ENCODE measurements at places on chromosomes 3 and 15. TPM values are rescaled to one million over a fixed set of nuclear protein-coding genes. Genes with fewer than 3 reads are reported as not detected.

DNA sequence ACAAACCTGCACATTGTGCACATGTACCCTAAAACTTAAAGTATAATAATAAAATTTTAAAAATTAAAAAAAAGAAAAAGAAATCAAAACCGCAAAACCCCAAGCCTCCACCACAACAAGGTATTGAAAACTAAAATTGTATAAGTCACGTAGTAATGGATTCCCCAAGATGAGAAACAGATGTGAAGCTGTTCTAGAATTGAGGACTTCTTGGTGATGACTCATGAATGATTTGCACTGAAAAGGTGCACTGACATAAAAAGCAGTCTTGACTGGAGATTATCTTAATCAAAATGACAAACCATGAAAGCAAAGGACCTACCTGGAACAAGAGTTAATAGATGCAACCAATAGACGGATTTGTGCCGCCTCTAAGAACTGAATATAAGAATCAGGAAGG, 225.8 kb downstream of the MYRIP start:
- DNase-seq, result no peak

DNA sequence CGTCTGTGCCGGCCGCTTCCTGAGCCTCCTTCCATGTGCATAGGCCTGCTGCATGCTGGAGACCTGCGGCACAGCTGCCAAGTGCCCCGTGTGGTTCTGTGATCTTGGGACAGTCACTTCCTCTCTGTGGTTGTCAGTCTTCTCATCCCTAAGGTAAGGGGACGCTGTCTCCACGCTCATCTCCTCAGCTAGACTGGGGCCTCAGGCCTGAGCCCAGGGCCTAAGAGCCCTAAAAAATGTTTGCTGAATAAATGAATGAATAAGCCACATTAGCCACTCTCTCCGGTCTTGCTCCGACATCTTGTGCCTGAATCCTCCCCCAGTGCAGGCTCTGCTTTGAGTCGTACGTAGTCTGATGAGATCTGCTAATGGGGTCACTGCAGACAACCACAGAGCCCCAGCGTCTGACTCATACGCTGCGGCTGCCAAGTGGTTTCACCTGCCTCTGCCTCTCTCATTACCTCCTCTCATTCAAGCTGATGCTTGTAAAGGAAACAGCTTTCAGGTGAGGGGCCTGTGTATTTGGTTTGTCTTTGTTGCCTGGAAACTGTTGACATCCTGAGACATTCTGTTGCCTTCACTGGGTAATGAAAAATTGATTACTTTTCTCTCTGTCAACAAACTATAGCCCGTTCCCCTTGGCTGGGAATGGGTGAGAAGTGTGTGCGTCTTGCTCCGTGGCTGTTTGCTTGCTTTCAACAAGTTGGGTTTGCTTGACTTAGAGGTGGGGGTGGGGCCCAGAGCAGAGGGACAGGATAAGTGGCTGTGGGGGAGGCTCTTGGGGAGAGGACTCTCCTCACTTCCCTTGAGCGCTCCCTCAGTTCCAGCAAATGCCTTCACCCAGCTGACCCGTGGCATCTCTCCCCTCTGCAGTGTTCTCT, 15.9 kb downstream of the RPLP1 start:
- peak; percentile 90 for DNase-seq

The DNAH1 gene
- 0.96 TPM for total RNA-seq

DNA sequence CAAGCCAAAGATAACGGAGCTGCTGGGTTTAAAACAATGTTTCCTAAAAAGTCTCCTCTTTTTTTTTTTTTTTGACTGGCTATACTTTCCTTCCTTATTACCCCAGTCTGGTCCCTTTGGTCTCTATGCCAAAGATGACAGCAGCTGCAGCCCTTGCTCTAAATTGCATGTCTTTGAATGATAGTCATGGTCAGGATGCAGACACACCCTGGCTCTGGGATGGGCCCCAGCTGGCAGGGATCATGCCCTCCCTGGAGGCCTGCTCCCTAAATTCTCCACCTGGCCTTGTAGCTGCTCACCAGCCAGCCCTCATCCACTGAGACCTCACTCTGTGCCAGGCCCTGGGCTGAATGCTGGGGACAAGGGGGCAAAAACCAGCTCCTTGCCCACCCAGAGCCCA, 95.8 kb downstream of the MESD start:
- DNase-seq, result no peak

GRCh38 chr3:194376241-194376560, 6.7 kb upstream of the LRRC15 start:
- no peak for DNase-seq

DNA sequence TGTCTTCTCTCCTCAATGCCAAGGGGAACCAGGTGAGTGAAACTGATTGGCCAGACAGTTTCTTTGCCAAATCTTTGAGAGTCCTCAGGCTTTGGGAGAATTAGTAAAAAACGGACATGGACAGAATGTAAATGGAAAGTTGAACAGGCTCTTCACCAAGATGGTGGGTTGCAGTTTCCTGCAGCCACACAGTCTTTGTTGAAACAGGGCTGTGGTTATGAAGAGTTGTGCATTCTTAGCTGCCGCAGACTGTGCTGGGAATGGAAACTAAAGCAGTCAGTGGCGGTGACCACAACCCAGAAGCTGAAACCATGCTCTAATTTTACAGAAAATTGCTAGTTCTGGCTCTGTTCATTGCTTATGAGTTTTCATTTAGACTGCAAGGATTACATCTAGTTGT, 42.1 kb upstream of the TASOR start:
- no peak for DNase-seq

GRCh38 chr3:197376735-197377555, 78.5 kb upstream of the DLG1 start:
- DNase-seq, result no peak

GRCh38 chr15:65530318-65531111, at the start of gene HACD3:
TSS of gene HACD3 (plus strand) at chr15:65530463. CDS start at chr15:65530632, 169 bp downstream.
- no peak for DNase-seq

Data from kidney epithelial cell (primary cell).